ENCODE measurements at places on chromosomes 1 and 21. TPM values are rescaled to one million over a fixed set of nuclear protein-coding genes. Genes with fewer than 3 reads are reported as not detected.

The KPRP gene
- total RNA-seq, result 231 TPM

The EBNA1BP2 gene
- 43.0 TPM for total RNA-seq

The OR2T11 gene
- total RNA-seq, result 0.57 TPM

The STUM gene
- total RNA-seq, result 6.6 TPM

The PALMD gene
- 75.6 TPM for total RNA-seq

The ZNF593OS gene
- not detected for total RNA-seq

The PTGER3 gene
- 89.3 TPM for total RNA-seq

The DMRTA2 gene
- not detected for total RNA-seq

The GRHL3 gene
- 205 TPM for total RNA-seq

The POMGNT1 gene
- 35.2 TPM for total RNA-seq

The ATP1A4 gene
- total RNA-seq, result 0.32 TPM

The GPR61 gene
- 1.0 TPM for total RNA-seq

The CD52 gene
- 3.5 TPM for total RNA-seq

The DNAJB4 gene
- total RNA-seq, result 13.4 TPM

The SPRR3 gene
- total RNA-seq, result not detected

The OR2C3 gene
- total RNA-seq, result not detected

The TNFRSF9 gene
- 0.29 TPM for total RNA-seq

The SLC9C2 gene
- total RNA-seq, result not detected

The AZIN2 gene
- total RNA-seq, result 13.7 TPM

Data from lower leg skin (tissue), 4 donors.